ENCODE measurements at places on chromosomes 11 and 22.

GRCh38 chr22:20232781-20233180 lies 35.3 kb downstream of the RTN4R start:
- DNase-seq, result no peak

DNA sequence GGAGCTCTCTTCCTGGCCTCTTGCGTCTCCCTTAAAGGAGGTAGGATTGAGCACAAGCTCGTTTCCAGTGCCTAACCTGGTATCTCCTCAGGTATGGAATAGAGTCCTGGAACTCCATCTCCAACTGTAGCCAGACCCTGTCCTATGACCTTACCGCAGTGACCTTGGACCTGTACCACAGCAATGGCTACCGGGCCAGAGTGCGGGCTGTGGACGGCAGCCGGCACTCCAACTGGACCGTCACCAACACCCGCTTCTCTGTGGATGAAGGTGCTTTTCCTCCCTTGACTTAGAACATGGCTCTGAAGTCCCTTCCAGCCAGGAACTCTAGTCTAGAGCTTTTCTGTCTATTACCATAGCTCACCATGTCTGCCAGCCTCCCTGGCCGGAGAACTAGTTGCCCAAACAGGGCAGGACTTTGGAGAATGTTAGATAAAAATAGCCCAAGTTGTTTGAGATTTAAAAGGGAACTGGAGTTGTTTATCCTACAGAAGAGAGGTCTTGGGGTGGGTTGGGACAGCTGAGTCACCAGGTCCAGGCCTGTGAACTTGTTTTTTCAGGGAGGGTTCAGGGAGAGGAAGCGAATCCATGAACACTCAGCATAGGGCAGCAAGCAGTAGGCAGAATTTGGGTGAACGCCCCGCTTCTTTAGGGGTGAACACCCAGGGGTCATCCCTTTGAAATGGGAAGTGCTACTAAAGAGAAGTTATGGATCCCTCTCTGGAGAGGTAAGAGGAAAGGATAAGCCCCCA lies 3.3 kb downstream of the IL10RA start:
- no peak for DNase-seq

GRCh38 chr11:111737444-111738210 lies 28.6 kb downstream of the PPP2R1B start:
- DNase-seq, result no peak

- DNase-seq, result no peak
Measured at GRCh38 chr11:67372993-67373647, at the start of gene CLCF1. TSS of gene CLCF1 (minus strand) at chr11:67373598. CDS start at chr11:67373539, 59 bp downstream.

DNA sequence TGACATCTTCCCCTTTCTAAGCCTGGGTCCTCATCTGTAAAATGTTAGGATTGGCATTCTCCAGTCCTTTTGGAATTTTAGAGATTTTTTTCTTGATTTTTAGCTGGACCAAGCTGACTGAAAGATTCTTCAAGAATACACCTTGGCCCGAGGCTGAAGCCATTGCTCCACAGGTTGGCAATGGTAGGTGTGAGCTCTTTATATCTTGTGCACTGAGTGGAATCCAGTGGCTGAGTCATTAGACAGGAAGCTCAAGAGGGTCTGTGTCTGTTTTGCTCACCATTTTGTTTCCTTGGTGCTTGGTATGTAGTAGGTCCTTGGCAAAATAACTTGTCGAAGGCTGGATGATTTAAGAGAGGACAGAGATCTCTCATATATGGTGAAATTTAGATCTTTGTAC lies 6.2 kb downstream of the EIF3L start:
- no peak for DNase-seq

GRCh38 chr11:61794579-61794978 lies 1.9 kb downstream of the FEN1 start:
- no peak for DNase-seq

DNA sequence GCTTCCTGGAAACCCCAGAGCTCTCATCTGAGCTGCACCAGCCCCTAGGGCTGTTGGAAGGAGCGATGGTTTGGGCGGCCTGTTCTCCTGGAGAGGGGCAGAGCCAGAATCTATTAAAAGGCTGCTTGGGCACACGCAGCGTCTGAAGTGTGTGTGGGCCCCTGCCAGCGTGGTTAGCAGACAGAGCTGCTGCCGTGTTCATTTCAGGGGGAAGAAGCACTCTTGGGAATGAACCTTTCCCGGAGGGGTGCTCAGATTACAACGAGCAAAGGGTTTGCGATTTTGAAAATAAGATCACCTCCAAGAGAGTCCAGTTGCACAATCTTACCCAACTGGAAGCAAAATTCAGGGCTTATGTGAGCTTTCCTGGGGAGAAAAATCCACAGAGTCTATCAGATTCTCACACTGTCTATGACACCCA lies 12.9 kb downstream of the ANO1 start:
- DNase-seq, result no peak

DNA sequence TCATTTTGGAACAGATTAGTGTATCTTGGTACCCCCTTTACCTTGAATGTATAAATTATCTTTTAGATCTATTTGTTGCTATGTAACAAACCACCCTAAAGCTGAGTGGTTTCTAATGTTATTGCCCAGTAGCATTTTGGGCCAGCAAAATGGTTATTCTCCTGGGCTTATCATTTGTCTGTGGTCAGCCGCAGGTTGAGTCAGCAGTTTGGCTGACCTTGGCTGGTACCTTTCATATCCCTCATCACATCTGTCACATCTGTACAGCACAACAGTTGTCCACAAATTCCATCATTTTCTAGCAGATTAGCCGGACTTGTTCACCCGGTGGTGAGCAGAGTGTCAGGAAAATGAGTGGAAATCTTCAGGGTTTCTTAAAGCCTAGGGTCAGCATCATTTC lies 588.5 kb upstream of the ARHGAP42 start:
- DNase-seq, result no peak

DNA sequence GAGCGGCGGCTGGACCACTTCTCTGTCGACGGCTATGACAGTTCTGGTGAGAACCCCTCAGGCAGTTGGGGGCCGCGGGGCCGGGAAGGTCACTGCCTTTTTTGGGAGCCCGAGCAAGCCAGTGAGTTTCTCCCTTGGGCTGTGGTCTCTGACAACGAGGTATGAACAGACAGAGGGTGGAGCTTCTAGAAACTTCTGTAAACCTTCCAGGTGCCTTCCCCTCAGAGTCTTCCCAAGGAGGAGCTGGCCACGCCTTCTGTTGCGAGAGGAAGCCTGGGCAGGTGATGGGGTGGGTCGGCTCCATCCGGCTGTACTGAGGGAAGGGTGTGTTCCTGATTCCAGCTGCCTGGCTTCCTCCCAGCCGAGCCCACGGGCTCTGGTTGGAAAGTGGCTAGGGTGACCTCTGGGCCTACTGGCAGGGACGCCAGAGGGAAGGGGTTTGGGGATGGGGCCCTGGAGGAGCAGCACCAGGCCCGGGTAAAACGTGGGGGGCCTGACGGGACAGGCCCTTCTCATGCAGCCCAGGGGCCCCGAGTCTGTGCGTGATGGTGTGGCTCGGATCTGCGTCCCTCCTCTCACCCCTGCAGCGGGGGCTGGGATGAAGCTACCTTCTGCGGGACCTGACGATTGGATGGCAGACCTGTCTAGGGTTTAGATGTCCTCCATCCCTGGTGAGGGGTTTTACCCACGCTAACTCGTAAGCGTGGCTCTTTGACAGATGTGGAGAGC lies 110.8 kb downstream of the KCNQ1OT1 start:
- no peak for DNase-seq

DNA sequence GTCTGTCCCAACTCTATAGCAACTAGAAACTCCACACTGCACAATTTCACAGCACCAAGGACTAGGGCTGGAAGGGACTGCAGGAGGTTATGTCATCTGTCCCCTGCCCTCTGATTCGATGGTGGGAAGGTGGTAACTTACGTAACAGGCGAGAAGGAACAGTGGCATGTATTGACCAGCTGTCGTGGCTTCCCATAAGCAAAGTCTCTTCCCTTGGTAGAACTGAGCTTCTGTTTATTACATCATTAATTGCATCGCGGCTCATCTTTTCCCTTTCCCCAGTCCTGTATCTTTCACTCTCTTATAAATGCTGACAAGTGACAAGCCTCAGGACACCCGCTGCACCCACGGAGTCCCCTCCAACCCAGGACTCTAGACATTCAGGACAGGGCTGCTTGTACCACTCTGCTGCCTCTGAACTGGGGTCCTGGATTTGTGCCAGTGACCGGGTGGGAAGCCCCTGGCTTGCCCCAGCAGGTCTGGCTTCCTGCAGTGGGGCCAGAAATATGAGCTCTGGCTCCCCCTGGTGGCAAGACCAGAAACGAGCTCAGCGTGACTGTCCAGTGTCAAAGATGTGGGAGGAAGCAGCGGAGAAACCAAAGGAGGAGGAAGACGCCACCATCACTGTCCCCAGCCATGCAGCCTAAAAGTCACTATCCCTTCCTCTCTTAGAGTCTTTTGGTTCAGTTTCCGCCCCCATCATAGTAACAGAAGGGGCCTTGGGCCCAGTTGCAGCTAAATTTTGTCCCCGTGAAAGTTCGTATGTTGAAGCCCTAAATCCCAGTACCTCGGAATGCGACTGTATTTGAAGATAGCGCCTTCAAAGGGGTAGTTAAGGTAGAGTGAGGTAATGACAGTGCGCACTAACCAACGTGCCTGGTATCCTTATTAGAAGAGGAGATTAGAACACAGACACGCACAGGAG lies 84.5 kb downstream of the ISX start:
- peak; percentile 42 for DNase-seq

GRCh38 chr11:100805506-100806199 lies 118.6 kb downstream of the ARHGAP42 start:
- no peak for DNase-seq

DNA sequence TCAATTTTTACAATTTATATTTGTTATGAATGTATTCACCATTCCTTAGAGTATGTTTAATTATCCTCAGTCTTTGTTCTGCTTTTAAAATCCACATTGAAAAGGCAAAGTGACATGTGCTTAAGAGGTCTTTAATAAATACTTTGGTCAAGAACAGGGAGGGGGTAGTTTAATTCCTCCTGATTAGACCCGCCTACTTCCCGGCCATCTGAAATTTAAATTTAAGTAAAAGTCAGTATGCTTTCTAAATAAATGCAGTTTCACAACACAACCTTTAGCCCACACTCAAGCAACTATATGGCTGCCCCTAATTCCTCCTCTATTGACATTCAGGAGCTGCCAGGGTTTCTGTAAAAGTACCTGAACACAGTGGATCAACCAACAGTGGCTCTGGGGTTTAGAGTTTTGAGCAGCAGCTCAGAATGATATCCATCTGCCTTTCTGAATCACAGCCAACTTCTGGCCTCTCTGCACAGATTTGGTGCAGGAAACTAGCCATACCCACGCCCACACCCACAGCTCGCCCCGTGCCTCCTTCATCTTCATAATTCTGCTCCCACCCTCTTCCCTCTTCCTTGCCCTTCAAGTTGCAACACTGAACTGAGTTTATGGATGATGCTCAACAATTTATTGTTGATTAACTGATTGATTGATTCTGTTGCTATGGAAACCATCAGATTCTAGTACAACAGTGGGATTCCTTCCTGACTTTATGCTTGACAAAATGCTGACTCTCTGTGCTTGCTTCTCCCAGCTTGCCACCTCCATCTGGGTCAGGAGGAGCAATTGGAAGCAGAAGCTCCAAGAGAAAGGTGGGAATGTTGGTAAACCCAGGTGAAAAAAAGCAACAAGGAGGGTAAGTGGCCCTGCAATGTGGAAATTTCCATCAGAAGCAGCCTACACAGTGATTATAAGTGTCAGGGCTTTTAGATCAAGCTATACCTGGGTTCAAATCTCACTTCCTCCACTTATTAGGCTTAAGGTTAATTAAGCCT lies 70.8 kb downstream of the PANX1 start:
- DNase-seq, result no peak

GRCh38 chr11:113684496-113684895 lies 21.6 kb downstream of the TMPRSS5 start:
- no peak for DNase-seq

GRCh38 chr11:75841739-75842138 lies 26.7 kb downstream of the UVRAG start:
- no peak for DNase-seq

DNA sequence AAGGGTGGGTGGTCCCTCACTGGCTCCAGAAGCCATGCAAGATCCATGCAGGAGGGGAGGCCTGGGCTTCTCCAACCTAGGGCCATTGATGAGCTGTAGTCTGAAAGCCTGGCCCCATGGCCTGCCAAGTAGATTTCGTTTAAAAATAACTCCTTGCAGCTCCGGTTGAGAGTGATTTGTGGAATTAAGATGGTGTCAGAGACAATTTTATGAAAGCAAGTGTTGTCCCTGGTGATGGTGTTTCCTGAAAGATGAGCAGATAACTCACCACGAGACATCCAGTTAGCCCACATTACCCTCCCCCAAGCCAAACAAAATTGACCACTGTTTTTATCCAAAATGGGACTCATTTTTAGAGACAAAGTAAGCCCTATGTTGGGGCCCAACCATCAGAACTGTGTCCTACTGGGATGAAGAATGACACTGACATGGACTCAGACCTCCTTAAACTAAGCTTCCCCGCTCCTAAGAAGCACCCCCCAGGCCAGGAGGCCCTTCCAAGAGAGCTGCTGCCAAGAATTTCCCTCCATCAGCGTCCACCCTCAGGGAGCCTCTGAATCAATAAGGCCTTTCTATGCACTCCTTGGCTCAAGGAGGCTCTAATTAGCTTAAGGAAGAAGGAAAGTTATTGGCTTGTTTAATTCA lies 174.2 kb upstream of the NCAM1 start:
- no peak for DNase-seq

DNA sequence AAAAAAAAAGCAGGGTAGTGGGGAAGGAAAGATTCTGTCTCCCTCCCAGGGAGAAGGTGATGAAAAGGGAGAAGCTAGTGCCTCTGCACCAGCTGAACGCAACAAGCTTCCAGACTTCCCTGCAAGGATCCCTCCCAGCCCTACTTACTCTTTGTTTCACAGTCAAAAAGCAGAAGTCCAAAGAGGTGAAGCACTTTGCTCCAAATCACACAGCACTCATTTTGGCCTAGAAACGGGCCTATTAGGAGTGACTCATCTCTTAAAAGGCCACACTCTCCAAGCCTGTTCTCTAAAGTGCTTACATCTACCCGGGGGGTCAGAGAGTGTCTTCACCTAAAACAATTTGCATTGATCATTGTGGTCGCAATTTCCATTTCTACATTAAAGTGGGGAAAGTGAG lies 17.7 kb upstream of the GRK3 start:
- no peak for DNase-seq

- no peak for DNase-seq
Measured at GRCh38 chr11:133579165-133580031, 47.1 kb upstream of the OPCML start.

DNA sequence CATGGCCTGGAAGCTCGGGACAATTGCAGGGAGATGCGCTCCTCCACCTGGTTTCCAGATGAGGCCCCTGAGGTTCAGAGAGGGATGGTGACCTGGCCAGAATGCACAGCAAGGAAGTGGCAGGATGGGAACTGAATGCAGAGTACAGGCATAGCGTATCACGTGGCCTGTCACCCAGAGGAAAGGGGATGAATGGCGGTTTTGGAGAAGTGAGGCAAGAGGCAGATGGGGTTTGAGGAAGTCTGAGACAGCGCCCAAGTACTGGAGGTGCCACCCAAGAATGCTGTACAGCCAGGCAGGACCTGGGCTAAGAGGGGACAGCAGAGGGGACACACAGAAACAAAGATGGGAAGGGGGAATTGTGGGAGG lies 4.9 kb downstream of the RAB3IL1 start:
- no peak for DNase-seq

GRCh38 chr22:27378311-27378800 lies 423.2 kb downstream of the MN1 start:
- DNase-seq, result no peak

- DNase-seq, result no peak
Measured at GRCh38 chr11:32016111-32016510, 74.8 kb upstream of the RCN1 start.

All from hematopoietic multipotent progenitor cell treated with erythropoietin and hydrocortisone succinate and interleukin-3 and kit ligand, for 17 days (in vitro differentiated cells).